ENCODE measurements at places on chromosomes 2 and 18.

DNA sequence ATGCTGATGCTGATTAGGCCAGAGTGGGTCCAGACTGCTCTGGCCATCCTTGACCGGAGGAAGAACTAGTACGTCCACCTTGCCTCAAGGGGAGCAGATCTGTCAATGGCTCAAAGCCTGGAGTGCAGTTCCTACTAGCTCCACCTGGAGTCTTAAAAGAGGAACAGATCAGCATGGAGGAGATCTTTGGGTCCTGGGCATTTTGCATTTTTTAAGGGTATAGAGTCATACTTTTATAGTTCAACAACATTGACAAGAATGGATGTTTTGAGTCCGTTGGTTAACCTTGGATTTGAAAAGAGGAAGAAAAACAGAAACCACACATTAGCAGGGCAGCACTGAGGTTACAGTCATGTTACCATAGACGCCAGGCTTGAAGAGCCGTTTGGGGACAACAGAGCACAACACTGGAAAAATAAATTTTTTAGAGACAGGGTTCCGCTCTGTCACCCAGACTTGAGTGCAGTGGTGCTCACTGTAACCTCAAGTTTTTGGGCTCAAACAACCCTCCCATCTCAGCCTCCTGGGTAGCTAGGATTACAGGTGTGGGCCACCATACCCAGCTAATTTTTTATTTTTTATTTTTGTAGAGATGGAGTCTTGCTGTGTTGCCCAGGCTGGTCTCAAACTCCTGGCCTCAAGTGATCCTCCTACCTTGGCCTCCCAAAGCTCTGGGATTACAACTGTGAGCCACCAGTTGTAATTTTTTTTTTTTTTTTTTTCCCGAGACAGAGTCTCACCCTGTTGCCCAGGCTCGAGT, 78.5 kb downstream of the PRKCE start:
- no peak for DNase-seq

DNA sequence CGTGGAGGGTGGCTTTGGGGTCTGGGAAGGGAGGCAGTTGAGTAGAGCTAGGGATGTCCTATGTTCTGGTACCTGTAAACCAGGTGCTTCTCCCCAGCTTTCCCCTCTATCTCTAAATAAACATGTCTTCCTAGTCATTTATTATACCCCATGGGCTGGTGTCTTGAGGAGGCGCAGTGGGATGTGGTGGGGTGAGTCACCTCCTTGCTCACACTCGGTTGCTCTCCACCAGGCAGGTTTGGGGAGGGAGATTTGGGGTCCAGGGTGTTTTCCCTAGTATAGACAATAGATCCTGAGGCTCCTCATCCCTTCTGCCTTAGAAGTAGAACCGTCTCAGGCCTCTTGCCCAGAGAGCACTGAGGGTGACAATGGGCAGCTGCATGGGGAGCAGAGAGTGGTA, 5.1 kb downstream of the PSD4 start:
- no peak for DNase-seq

- no peak for DNase-seq
Measured at GRCh38 chr2:100940240-100940639, 61.8 kb upstream of the RPL31 start.

DNA sequence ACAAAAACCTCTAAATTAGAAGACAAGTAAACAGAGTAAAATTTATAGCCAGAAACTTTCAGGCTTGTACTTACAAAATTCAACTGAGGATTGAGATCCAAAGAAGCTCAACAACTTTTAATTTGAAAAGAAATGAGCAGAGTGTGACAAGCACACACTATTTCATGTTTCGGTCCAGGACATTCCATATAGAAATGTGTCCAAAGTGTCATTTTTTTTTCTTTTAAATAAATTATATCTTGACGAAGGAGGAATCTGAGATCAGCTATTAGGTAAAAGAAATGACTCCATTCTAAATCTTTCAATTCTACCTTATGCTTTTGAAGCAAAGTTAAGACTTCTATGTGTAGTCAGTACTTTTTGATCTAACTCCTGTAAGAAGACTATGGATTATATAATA, 4.6 kb downstream of the FN1 start:
- no peak for DNase-seq

DNA sequence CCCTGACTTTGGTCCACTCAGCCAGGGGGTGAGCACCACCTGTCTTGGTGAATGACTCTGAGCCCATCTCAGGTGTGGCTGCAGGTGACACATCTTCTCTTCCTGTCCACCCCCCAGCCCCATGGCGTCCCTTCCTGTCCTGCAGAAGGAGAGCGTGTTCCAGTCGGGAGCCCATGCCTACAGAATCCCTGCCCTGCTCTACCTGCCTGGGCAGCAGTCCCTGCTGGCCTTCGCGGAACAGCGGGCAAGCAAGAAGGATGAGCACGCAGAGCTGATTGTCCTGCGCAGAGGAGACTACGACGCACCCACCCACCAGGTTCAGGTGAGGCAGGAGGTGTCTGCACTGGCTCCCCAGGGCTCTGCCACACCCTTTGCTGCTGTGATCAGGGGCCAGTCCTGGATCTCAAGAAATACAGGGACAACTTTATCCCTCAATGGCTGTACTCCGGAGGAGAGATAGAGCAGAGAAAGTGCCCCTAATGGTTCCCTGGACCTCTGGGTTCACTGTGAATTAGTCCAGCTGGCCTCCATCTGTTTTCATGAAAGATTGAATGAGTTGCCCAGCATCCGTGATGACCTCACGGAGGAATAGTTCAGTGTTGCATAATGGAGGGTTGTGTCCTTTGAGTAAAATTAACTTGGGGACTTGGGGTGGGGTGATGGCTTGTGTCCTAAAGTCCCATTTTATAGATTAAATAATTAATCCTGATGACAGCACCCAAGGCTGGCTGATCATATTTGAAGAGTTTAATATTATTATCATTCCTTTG, at the start of gene NEU2:
Gene NEU2, plus strand, starts transcription at position 122 of the 770 bp plus-strand sequence. Its CDS starts 0 bp downstream, at position 122.
- DNase-seq: no peak

DNA sequence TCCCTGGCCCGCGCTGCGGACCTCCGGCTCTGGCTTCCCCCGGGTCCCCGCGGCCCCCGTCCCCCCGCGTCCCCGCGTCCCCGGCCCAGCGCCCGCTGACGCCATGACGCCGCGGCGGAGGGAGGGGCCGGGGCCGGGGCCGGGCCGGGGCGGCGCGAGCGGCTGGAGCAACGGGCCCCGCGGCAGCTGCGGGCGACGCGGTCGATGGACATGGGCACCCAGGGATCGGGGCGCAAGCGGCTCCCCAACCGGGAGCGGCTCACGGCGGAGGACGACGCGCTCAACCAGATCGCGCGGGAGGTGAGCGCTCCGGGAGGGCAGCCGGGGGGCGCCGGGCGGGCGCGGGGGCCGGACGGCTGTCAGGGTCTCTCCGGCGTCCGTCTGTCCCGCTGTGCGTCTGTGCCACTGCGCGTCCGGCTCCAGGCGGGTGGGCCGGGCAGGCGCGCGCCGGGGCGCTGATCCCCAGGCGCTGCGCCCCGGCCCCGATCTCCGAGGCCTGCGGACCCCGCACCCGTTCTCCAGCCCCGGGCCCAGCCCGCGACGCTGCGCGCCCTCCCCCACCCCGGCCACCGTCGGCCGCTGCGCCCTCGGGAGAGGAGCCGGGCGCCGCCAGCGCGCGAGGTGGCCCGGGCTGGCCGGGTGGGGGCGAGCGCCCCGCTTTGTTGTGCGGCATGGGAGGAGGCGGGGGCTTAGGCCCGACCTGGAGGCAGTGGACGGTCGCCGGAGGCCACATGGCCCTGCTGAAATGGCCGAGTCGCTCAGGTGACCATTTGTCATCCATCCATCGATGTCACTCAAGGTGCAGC, at the start of gene LRRFIP1:
Gene LRRFIP1, plus strand, starts transcription at position 147 of the 806 bp plus-strand sequence. Its CDS starts 58 bp downstream, at position 205.
- peak; percentile 4 for DNase-seq

DNA sequence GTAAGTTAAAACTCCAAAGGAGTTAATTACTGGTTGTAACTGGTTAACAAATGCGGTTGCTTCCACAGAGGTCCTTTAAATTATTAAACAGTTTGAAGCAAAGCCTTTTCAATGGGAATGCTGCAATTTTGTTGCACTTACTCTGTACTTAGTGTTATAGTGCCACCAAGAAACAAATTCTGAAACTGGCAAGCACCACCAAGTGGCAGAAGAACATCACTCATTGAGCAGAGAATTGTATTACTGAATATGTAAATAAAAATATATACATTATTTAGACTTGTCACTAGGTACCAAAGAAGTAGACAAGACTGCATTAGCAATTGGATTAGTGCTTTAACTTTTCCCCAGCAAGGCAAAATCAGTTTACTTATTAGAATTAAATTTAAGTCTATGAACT, 2.6 kb upstream of the TMEFF2 start:
- no peak for DNase-seq

- no peak for DNase-seq
Measured at GRCh38 chr2:176167398-176167797, 10.3 kb downstream of the HOXD3 start.

GRCh38 chr2:34670482-34670881, 1071.4 kb upstream of the FAM98A start:
- DNase-seq: no peak

DNA sequence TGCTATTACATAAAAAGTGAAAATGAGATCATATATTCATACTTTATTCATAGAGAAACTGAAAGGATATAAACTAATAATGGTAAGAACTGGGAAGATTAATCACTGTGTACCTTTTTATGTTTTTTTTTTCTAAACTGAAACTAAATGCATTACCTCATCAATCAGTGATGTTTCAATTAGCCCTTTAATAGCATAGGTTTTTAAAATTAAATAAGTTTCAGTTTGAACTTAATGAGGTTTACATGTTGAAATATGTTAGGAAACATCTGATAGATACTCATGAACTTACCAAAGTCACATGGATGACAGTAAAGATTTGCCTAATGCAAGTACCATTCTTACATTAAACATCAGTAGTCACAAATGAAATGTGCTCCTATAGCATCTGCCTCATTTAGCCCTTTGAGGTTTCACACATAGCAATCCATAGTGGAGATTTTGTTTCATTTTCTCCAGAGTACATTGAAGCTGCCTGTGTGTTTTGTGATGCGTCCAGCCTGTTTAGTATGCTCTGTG, 8.9 kb downstream of the MAPRE2 start:
- no peak for DNase-seq

DNA sequence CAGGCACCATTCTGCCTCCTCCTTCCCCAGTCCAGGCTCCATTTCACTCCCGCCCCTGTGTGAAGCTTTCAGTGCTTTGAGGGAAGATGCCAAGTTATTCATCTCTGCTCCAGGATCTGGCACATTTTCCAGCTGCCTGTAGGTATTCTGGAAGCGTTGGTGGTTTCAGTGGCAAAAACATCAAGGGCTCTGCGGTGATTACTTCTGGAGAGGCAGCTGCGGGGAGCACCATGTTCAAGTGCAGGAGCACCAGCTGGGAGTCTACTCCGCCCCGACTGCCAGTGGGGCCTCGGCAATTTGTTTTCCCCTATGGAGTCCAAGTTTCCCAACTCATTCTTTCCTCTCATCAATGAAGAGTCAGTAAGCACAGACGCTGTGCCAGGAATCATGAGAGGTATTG, 211.7 kb downstream of the CLIP4 start:
- DNase-seq: no peak

GRCh38 chr18:24947521-24948305, 404.3 kb downstream of the ZNF521 start:
- DNase-seq: no peak

DNA sequence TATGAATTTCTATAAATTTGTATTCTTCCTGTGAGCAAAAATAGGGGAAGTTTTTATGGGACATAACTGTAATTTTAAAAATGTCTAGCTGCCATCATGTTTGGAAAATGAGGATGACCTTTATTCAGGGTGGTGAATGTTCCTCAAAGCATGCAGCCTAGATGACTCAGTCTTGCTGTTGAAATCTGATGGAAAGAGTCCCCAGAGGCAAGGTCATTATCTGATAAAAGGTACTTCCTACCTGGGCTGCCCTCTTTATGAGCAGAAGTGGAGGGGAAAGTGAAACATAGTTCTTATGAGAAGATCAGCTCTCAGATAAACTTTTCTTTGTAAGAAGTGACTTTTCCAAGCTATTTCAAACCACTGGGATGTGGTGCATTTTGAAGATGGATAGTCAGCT, 1144.7 kb upstream of the PIK3C3 start:
- DNase-seq: no peak

- peak; percentile 39 for DNase-seq
Measured at GRCh38 chr2:55109219-55109891, 59.1 kb upstream of the RTN4 start.
